Endothelial cell of umbilical vein (primary cell): ENCODE measurements at places on chromosomes 7 and 10.
A peak's percentile ranks its signal among the peaks of the same experiment; 100 is the strongest.

DNA sequence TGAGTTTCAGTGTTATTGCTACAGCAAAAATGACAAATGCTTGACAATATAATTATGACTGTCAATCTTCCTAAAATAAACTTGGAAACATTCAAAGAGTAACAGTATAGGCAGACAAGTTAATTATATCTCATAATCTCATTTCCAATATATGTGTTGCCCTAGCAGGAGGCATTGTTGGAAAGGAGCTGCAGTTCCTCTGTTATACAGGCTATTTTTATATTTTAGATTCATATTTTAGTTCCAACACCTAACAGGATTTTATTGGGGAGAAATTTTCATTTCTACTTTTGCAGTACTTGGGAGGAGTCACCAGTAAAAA, 19.3 kb downstream of the VOPP1 start:
- DNase-seq, result no peak

DNA sequence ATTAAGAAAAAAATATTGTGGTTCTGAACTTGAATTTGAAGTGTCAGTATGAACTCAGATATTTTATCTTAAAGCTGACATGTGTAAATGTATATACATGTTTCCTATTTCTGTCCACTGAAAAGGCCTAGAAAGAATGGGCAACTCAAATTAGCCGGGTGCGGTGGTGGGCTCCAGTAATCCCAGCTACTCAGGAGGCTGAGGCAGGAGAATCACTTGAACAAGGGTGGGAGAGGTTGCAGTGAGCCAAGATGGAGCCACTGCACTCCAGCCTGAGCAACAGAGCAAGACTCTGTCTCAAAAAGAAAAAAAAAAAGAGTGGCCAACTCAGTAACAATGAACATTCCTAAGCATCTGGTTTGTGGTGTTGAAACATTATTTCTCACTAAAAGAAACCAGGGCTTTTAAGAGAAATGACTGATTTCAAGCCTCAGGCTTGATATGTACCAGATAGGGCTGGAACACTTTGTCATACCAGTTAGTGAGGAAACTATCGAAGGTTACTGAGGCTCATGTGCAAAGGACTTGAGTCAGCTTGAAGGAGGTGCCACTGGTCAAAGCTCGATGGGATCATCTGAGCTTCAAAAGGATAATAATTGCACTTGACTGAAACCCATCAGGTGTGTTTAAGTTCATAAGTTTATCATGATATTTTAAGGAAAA, 40.5 kb downstream of the AOAH start:
- DNase-seq, result no peak

- DNase-seq, result no peak
Observed at GRCh38 chr7:131878777-131879176, 322.3 kb upstream of the PODXL start.

GRCh38 chr10:48478469-48478868, 126.4 kb downstream of the ARHGAP22 start:
- no peak for DNase-seq

DNA sequence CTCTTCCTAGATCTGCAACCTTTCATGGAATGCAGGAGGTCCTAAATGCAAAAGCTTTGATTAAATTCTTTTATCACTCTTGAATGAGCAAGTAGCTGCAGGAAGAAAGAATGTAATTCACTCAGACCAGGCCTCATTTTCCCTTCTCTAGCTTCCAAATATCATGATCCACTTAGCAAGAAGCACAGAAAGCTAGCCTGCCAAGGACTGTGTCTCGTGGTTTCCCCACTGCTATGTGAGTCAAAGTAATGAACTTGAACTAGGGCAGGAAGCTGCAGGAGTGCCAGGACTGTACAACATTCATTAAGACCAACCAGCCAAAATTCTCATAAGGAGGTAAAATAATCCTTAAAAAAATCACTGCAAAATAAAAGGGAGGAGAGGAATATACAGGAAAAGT, 379.2 kb downstream of the CALN1 start:
- no peak for DNase-seq

DNA sequence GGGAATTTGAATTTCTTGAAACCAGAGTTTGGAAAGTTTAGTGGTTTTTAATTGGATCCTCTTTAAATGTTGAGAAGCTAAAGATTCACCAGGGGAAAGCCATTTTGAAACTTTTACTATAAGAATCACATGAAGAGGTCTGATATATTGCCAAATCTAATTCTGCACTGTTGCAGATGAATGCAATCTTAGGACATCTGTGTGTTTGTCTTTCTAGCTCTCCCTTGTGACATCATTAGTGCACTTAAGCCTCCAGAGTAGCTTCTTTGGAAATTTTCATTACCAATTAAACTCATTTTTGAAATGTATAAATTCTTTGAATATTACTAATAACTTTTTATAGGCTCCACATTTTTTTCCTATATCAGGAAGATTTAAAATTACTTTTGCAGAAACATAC, 160.2 kb downstream of the BICC1 start:
- no peak for DNase-seq

DNA sequence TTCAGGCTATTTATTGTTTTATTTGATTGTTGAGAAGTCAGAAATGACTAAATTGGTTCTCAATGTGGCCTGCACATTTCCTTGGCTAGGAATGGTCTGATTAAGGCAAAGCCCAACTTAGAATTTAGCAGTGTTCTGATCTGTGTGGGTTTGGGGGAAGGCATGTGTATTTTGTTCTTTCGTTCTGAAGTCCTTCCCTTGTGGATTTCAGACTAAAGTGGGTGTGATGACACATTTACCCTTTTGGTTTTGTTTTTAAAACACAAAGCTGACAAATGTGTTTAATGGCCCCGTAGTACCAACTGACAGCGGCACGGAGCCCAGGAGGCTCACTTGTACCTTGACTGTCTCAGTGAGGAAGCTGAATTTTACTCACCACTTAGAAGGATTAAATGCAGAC, 452.3 kb upstream of the GALNT17 start:
- DNase-seq, result no peak

- no peak for DNase-seq
Observed at GRCh38 chr7:55903985-55904759, 16.9 kb downstream of the ZNF713 start.

DNA sequence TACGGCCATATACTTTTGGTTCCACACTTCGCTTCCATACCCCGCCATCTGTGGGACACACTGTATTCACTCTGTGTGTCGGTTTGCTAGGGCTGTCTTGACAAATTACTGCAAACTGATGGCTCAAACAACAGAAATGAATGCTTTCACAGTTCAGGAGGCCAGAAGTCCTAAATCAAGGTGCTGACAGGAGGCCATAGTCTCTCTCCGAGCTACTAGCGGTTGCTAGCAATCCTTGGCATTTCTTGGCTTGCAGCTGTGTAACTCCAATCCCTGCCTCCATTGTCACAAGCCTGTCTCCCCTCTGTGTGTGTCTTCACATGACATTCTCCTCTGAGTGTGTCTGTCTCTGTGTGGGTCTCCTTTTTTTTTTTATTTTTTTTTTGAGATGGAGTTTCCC, 28.9 kb upstream of the BMPR1A start:
- no peak for DNase-seq

DNA sequence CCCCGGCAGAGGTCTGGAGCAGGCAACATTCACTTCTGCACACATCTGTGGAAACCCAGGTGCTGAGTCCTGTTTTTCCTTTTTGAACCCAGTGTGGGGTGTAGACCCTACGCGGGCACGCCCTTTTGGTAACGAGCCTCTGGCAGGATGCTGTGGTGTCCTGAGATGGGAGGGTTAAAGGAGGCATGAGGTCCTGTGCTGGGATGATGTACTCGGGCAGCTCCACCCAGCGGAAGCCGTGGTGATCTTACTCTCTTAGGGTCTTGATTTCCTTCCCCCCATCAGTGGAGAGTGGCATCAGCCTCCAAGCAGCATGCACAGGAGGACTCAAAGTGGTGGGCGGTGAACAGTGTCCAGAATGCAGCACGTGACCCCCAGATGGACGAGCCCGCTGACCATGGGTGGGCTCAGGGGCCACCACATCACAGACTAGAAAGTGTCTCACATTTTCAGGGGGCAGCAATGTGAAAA, 148.6 kb downstream of the DNAJB6 start:
- DNase-seq, result no peak

- DNase-seq, result no peak
Observed at GRCh38 chr7:156618780-156619367, 21.7 kb upstream of the RNF32 start.

GRCh38 chr10:18479502-18479901, 171.9 kb downstream of the NSUN6 start:
- no peak for DNase-seq

GRCh38 chr10:14820775-14821154, 17.1 kb downstream of the CDNF start:
- DNase-seq, result no peak

- no peak for DNase-seq
Observed at GRCh38 chr10:32375631-32376030, 28.7 kb upstream of the EPC1 start.

DNA sequence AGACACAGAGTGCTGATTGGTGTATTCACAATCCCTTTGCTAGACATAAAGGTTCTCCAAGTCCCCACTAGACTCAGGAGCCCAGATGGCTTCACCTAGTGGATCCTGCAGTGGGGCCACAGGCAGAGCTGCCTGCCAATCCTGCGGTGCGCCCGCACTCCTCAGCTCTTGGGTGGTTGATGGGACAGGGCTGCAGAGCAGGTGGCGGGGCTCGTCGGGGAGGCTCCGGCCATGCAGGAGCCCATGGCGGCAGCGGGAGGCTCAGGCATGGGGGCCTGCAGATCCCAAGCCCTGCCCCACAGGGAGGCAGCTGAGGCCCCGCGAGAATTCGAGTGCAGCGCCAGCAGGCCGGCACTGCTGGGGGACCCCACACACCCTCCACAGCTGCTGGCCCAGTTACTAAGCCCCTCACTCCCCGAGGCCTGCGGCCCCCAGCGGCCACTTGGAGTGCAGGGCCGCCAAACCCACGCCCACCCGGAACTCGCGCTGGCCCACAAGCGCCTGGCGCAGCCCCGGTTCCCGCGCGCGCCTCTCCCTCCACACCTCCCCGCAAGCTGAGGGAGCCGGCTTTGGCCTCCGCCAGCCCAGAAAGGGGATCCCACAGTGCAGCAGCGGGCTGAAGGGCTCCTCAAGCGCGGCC, 7.7 kb upstream of the BET1 start:
- DNase-seq, result no peak

DNA sequence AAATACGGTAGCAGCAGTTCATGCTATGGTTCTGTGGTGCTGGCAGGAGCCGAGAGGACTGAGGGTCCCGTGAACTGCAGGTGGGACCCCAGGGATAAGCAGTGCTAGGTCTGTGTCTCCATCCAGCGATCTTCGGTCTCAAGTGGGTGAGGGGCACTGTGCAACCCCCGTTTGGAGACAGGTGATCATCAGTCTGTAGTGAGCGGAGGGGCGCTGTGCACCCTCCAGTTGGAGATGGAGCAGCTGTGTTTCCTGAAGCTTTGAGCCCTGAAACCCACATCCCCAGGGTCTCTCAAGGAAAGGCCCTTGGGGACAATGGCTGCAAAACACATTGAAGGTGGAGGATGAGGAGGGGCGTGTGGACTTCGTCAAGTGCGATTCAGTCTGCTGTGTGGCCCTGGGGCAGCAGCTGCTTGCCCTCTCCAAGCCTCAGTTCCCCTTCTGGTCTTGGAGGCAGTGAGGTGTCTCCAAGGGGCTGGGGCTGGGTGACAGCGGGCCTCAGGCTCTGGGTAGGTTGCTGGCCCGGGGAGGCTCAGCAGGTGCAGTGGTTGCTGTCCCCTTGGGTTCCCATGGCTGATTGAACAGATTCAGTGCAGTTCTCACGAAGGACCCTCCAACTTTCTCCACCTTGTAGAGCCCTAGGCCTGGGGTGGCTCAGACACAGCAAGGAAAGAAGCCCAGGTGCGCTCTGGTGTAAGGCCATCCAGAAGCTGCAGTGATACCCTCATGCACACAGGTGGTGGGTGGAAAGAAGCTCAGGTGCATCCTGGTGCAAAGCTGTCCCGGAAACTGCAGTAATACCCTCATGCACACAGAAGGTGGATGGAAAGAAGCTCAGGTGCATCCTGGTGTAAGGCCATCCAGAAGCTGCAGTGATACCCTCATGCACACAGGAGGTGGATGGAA, 160.6 kb downstream of the ADARB2 start:
- no peak for DNase-seq

GRCh38 chr7:44498230-44498954, 7.9 kb upstream of the NUDCD3 start:
- DNase-seq, result no peak

- DNase-seq, result peak; percentile 40
Observed at GRCh38 chr7:34087892-34088891, 182.9 kb downstream of the BMPER start.

GRCh38 chr10:91043173-91043910, 122.5 kb upstream of the ANKRD1 start:
- peak; percentile 56 for DNase-seq

DNA sequence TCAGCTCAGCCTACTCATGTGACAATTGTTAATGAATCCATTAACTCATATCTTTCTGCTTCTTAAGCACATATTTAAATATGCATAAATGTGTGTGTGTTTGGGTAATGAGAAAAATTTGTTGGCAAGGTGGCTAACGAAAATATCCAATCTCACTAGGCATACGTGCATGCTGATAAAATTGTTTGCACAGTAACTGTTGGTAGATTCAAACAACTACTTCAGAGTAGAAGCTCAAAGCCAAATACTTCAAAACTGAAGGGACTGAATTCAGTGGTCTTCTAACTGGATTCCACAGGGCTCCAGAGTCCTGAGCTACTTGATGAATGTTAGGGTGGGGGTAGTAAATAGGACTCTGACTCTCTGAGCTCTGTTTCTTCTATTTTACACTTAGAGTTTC, 757.0 kb downstream of the GRM8 start:
- DNase-seq, result no peak

DNA sequence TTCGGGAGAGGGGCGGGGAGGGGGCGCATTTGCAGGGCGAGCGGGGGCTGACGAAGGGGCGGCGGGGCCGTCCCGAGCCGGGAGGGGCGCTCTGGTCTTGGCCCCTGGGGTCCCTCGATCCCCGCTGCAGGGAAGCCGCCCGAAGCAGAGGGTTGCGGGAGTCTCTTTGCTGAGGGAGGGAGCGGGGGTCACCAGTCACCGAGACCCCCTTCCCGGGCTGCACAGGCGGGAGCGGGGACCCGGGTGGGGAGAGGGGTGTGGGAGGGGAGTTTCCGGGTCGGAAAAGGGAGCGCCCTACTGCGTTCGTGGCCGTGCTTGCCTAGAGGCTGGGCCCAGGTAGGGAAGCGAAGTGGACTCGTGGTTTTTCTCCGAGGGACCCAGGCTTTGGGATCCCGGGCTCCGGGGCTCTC, 422 bp downstream of the AP1S1 start:
- DNase-seq, result no peak

- DNase-seq, result no peak
Observed at GRCh38 chr7:1973321-1974251, 259.2 kb downstream of the MAD1L1 start.

- DNase-seq, result peak; percentile 63
Observed at GRCh38 chr10:68301790-68302502, 29.9 kb upstream of the HNRNPH3 start.

GRCh38 chr7:158979023-158979529, 122.7 kb downstream of the DYNC2I1 start:
- no peak for DNase-seq

- DNase-seq, result no peak
Observed at GRCh38 chr10:100738055-100738827, 7.1 kb upstream of the PAX2 start.

- peak; percentile 67 for DNase-seq
Observed at GRCh38 chr10:79146611-79147130, 77.9 kb downstream of the ZMIZ1 start.
